CD4-positive, CD25-positive, alpha-beta regulatory T cell (primary cell): ENCODE measurements at places on chromosomes 5 and 9.

GRCh38 chr9:17863213-17863883 lies 284.5 kb downstream of the SH3GL2 start:
- no peak for DNase-seq

GRCh38 chr5:25362799-25363198 lies 718.0 kb upstream of the CDH10 start:
- no peak for DNase-seq

DNA sequence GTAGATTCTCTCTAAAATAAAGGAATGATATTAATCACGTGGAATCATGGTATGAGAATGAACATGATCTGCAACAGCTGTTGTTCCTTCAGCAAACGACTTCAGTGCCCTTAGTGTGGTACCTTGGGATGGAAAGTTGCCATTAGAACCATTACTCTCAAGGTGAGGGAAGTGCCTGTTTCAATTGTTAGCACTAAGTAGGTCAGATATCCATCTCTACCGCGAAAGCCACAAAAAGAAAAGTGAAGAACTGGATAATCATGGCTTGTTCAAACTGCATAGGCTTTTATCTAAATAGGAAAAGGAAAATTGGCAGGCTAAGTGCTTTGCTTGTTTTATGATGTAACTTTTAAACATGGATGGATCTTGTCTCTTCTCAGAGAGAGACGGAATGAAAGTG lies 380.7 kb downstream of the MRPS30 start:
- DNase-seq: no peak

DNA sequence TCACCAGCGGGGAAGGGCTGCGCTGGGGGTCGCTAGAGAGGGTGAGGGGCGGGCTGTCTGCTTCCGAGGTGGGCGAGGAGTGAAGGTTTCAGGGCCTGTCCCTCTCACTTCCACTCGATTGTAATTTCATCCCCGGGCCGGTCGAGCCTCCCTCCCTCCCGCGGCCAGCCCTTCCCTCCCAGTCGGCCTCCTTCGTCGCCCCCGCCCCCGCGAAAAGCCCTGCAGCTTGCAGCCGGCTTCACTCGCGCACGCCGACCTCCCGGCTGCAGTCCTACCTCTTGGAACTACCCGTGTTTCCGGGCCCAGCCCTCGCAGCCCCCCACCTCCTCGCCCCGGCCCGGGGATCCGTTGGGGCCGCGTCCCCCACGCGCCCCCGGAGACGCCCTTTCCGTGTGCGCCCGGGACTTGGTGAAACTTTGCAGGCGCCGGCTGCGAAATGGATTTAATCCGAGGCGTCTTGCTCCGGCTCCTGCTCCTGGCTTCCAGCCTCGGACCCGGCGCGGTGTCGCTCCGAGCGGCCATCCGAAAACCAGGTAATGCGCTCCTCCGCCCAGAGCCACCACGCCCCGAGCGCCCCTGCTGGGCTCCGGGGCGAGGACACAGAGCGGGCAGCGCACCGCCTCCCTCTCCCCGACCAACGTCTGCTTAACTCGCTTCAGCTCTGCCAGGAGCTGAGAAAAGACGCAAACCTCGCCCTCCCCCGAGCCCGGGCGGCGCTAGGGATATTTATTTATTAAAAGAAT lies at the start of gene EGFLAM:
Gene EGFLAM (plus strand): TSS at position 241 of the 743 bp plus-strand sequence. CDS start 196 bp downstream, at position 437.
- no peak for DNase-seq

DNA sequence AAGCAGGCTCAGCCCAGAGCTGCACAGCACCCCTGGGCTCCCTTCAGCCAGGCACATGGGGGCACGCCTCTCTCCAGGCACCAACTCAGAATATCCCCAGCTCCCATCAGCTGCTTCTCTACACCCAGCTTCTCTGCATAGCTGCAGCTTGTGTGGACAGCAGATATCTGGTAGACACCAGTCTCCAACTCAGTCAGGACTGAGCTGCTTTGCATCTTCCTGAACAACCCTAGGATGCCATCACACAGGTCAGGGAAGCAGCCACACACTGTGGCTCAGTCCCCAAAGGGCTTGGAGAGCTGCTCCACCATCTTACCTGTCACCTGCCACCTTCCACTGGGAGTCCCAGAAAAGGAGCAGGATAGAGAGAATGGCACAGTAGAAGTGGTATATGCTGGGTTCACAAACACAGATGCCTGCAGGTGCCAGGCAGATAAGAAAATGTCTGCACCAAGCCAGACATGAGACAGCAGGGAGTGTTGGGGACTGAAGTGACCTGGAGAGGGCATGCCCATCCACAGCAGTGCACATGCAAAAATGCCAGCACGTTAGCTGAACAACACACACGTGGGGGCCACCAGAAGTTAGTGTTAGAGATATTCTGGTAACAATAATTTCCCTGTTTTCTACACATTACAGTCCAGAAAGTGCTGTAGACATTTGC lies 42.0 kb downstream of the THBS4 start:
- DNase-seq: no peak

GRCh38 chr9:137217276-137218211 lies 4.5 kb downstream of the RNF208 start:
- no peak for DNase-seq

DNA sequence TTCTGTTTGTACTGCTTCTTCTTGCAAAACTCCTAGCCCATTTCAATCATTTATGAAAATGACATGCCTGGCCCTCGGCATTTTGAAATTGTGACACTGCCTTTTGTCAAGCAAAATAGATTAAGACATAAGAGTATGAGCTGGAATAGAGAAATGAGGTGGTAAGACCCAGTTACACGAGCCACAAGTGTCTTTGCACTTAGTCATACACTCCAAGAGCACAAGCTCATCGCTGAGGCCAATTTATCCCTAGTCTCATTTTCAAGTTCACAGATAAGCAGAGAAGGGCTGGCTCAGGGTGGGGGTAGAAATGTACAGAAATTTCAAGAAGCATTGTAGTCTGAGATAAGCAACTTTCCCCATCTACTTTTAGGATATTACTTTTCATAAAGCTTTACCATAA lies 40.6 kb upstream of the MAP1B start:
- no peak for DNase-seq

DNA sequence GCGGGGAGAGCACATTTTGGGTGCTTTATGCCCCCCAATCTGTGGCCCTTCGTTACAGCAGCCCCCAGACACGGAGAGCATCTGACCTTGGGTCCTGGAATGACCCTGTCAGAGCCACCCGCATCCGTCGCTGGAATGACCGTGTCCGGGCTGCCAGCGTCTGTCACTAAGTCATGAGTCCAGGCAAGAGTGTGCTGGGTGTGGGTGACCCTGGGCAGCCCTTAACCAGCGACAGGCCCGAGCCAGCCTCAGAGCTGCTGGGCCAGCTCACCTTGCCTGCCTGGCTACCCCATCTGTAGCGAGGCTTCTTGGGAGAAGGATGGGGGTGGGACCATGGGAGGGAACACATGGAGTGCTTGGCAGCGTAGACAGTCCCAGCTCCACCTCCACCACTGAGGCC lies 46.8 kb upstream of the NOTCH1 start:
- no peak for DNase-seq

DNA sequence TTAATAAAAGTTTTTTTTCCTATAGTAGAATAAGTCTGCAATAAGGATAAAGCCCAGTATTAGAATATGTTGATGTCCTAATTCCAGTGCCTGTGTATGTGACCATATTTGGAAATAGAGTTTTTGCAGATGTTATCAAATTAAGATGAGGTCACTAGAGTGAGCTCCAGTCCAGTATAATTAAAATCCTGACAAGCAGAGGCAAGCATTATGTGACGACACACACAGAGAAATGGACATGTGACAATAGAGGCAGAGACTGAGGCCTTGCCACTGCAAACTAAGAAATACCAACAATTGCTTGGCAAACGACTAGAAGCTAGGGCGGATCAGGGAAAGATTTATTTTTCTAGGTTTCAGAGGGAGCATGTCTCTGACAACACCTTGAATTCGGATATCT lies 216.4 kb upstream of the CYLC2 start:
- DNase-seq: no peak

DNA sequence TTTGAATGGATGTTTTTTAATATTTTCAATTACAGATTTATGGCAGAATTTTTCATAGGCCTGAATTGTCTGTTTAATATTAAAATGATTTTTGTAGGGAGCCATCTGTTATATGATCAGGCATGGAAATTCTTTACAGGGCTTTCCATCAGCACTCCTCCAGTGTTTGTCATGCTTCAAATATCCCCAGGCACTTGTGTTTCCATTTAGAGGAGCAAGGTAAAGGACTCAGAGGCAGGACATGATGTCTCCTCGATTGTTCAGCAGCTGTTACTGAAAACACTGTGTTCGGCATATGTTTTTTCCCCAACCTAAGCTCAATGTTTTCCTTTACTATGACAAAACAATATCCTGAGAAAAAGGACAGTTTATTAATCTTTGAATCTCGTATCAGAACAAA lies 172.3 kb upstream of the RFX3 start:
- no peak for DNase-seq

DNA sequence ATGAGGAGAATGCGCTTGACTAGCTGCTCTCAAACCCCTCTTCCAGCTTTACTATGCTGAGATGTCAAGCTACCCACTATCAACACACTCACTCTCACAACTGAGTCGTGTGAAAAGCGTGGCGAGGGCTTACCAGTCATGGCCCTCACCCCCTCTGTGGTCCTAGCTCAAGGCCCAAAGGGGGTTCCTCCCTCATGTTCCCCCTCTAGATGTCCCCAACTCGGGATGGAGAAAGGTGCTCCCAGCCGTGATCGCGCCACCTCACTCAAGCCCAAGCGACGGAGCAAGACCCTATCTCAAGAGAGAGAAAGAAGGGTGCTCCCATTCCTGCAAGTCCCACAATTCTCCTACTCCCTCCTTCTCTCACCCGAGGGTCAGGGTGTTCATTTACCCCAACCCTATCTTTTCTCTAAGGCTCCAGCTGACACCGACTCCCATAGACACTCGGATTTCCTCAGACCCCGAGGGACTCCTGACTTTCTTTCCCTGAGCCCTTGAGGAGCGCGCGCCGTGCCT lies 559 bp downstream of the SLC38A9 start:
- peak; percentile 5 for DNase-seq

GRCh38 chr5:142486020-142486419 lies 161.2 kb upstream of the SPRY4 start:
- DNase-seq: no peak

GRCh38 chr9:114916481-114916880 lies 13.9 kb downstream of the TNFSF8 start:
- no peak for DNase-seq

GRCh38 chr5:23352446-23352845 lies 155.0 kb upstream of the PRDM9 start:
- DNase-seq: no peak

GRCh38 chr5:16326137-16326536 lies 139.5 kb downstream of the ZNF622 start:
- no peak for DNase-seq

DNA sequence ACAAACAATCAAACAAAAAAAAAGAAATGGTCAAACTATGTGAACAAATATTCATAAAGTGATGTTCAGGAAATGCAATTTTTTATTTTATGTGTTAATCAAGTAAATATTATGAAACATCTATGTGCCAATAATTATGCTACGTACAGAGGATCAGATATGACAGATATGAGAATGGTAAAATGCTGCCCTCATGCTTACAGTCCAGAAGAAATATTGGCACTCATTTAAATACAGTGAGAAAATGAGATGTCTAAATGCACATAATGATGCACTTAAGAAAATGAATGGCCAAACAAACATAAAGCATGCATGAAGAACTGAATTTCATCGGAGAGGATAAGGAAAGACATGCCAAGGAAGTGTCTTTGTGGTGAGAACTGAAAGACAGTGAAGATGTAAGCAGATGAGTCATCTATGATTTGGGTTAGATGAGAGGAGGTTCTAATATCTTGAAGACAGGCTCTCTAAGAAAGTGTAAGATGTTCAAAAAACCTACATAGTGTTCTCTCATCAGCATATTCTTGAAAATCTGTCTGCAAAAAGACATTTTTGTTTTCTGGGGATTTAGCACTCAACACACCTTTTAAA lies 1231.1 kb upstream of the ACO1 start:
- DNase-seq: no peak

GRCh38 chr5:36496471-36496870 lies 109.9 kb upstream of the SLC1A3 start:
- DNase-seq: no peak

- DNase-seq: no peak
Observed at GRCh38 chr5:143019157-143019556, 249.0 kb downstream of the ARHGAP26 start.

DNA sequence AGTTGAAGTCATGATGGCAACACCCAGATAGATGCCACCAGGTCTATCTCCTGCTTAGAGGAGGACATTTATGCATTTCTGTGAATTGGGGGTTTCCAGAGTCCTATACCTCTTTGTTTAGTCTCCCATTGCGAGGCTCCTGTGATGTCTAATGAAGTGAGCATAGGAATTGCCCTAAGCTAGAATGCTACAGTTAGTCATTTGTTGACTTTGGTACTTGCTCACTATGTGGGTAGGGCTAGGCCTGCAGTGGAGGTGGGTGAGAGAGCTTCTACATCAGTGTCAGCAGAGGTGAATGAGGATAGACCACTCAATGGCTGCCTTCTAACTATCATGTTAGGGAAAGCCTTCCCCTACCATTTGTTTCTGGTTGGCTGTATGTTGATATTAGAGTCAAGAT lies 173.3 kb upstream of the POC5 start:
- DNase-seq: no peak

GRCh38 chr5:94544031-94544650 lies 74.3 kb downstream of the KIAA0825 start:
- DNase-seq: no peak

DNA sequence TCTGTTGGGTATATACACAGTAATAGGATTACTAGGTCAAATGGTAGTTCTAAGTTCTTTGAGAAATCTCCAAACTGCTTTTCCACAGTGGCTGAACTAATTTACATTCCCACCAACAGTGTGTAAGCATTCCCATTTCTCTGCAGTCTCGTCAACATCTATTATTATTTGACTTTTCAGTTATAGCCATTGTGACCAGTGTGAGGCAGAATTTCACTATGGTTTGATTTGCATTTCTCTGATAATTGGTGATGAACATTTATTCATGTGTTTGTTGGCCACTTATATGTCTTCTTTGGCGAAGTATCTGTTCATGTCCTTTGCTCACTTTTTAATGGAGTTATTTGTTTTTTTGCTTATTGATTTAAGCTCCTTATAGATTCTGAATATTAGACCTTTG lies 596.2 kb upstream of the DAB2 start:
- no peak for DNase-seq

DNA sequence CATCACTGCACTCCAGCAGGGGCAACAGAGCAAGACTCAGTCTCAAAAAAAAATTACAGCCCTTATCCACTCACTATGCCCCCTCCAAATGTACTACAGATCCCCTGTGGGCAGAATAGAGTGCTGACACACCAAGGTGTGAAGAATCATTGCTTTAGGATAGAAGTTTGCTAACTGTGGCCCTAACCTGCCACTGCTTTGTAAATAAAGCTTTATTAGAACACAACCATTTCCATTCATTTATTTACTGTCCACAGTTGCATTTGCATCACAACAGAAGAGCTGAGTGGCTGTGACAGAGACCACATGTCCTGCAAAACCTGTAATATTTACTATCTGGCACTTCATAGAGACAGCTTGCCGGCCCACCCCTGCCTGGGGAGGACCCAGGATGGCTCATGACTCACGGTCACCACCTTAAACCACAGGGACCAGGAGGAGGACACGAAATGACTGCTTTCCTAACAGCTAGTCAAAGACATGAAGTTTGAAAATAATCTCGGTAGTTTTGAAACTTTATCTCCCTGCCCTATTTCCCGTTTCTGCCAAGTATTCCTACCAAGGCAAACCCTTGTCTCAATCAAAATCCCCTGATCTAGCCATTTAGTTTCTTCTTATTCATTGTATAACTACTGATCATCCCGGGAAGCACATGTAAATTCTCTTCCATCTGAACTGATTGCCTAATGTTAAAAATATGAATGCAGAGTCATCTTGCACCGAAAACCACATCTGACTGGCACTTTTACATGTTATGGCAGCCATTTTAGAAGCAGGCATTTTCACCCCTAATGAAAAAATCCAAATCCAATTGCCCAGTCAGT lies 206.1 kb downstream of the SLIT3 start:
- DNase-seq: no peak
